ENCODE measurements at places on chromosomes 6 and 20.

DNA sequence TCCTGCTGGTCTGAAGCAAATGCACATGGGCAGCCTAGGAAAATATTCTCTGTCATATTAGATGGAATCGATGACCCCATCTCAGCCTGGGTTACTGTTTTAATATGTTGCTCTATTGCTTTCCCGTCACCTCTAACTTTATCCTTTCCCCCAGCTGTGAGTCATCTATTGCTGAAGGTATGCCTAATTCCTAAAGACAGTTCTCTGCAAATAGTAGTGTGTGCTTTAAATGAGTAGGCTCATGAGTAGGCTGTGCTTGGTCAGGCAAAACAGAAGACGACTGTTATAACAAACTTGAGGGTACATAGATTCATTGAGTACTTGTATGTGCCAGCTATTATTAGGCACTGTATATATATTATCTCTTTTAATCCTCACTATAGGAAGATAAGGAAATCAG, 47.2 kb downstream of the CTNNBL1 start:
- DNase-seq = no peak

- DNase-seq = no peak
These were observed 896 bp downstream of the RPP21 start for GRCh38 chr6:30345852-30346251.

- no peak for DNase-seq
These were observed 145.7 kb downstream of the KHDC1L start for GRCh38 chr6:73079611-73079955.

GRCh38 chr6:41406728-41407489, 71.5 kb downstream of the NCR2 start:
- DNase-seq = no peak

GRCh38 chr6:30985490-30985889, 2.0 kb downstream of the MUC21 start:
- DNase-seq = no peak

GRCh38 chr6:168025831-168026710, 28.6 kb downstream of the KIF25 start:
- DNase-seq = no peak

DNA sequence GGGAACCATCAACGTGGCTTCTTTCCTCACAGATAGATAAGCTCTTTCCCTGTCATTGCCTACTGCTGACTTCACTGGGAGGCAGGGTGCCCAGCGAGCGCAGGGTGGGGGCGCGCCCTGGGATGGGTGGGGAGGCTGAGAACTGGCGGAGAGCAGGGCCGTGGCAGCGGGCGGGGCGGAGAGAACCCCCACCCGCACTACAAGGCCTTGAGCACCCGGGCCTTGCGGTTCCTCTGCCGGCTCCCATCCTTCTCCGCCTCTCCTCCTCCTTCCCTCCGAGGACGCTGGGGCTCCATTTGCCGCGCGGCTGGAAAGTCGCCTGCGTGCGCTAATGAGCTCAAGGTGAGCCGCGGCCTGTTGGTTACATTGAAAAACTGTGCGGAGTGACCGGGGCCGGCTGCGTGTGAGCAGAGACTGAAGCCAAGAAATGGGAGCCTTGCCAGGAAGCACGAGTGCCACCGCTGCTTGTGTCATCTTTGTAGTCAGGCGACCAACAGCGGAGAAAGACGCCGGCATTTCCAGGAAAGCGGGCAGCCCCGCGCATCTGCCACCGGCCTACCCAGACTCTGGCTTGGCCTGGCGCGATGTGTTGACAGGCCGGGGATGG, 963.5 kb upstream of the SLC35B3 start:
- DNase-seq = no peak

DNA sequence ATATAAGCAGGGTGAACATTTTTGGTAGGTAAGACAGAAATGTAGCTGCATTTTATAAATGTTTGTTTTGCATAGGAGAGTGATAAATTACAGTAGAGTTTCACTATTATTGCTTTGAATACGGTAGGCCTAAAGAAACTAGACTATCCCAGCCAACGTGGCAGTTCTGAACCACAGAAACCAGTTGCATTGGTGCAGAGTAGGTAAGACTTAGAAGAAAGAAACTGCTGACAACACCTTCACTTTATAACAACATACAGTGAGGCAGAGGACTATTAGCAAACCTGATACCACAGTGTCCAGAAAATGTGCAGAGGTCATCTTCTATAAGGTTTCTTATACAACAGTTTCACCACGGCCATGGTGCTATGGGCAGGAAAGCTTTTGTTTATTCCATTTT, 566.1 kb downstream of the KIF16B start:
- no peak for DNase-seq

DNA sequence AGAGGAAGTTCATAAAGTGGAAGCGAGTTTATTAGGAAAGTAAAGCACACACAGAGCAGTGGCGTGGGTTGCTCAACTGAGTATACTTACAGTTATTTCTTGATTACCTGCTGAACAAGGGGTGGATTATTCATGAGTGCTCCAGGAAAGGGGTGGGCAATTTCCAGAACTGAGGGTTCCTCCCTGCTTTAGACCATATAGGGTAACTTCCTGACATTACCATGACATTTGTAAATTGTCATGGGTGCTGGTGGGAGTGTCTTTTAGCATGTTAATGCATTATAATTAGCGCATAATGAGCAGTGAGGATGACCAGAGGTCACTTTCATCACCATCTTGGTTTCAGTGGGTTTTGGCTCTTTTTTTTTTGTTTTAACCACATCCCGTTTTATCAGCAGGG, 29.8 kb downstream of the PDYN start:
- DNase-seq = no peak

DNA sequence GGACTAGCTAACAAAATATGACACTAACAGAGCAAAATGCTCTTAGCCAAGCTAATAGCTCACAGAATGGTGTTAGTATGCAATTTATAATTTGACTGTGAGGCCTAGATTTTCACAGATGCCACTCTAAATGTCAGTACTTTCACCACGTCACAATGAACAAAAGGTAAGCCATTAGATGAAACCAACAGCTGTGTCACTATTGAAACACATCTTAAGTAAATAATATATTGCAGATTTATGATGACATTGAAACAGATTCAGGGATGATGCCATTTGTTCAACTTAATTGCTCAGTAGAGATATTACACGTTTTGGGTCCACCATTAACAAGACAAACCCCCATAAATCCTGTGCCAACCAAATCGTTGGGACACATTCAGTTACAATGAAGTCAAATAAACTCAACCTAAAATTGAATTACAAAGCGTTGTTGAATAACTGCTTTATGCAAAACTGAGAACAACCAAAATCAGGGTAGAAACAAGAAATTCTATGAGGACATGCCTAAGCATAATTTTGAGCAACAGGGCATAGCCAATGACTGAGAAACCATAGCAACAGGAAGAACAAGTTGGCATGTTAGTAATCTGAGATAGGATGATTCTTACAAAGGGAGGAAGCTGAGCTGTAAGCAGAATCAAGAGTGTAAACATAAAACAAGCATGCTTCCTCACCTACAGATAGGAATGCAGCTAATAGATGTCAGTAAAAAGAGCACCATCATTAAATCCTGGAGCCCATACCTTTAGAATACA, 85.6 kb upstream of the KHDRBS2 start:
- DNase-seq = no peak

DNA sequence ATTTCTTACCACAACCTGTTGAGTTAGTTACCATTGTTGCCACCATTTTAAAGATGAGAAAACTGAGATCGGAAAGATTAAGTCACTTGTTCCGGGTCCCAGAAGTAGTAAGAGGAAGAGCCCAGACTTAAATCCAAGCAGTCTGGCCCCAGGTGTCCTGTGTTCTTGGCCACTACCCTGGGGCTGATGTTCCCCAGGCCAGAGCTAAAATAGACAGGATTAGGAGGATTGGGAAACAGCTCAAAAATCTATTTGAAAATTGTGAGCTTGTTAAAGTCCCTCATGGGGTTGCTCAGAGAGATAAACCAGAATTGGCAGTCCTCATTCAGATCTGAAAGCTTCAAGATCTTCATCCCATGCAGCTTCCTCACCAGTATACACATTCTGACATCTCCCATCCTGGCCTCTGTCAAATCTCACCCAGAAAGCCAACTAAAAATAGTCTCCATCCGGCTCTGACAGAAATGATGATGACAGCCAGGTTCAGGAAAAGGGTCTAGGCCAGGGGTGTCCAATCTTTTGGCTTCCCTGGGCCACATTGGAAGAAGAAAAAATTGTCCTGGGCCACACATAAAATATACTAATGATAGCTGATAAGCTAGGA, 62.0 kb downstream of the GFOD1 start:
- DNase-seq = no peak

DNA sequence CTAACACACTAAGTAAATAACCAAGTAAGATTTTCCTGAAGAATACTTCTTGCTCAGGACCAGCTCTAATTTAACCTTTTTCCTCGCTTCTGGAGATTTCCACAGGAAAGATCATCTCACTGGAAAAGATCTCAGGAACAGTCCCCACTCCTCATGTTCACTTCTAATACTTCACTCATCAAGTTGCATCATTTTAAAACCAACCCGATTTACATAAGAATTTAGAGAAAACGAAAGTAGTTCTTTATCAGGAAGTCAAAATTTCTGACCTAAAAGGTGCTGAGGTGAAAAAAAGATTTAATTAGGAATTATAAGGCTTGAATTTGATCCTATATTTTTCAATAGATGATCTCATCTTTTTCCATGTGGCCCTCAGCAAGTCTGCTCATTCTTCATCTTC, 46.6 kb upstream of the PKHD1 start:
- no peak for DNase-seq

DNA sequence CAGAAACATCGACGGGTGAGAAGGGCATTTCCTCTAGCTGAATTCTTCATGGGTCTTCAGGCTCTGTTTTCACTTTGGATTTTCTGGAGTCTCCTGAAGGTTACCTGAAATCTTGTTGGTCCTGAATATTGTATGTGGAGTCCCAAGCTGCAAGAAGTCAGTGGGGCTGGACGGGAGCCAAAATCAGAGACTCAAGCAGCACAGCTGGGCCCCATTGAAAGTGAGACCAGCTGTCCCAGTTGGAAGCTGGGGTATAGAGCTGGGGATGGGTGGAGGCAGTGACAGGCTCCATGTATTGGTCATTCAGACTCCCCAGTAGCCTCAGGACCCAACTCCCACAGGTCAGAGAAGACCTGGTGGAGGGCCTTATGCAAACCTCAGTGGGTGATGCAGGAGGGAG, 111.3 kb upstream of the MLN start:
- no peak for DNase-seq

DNA sequence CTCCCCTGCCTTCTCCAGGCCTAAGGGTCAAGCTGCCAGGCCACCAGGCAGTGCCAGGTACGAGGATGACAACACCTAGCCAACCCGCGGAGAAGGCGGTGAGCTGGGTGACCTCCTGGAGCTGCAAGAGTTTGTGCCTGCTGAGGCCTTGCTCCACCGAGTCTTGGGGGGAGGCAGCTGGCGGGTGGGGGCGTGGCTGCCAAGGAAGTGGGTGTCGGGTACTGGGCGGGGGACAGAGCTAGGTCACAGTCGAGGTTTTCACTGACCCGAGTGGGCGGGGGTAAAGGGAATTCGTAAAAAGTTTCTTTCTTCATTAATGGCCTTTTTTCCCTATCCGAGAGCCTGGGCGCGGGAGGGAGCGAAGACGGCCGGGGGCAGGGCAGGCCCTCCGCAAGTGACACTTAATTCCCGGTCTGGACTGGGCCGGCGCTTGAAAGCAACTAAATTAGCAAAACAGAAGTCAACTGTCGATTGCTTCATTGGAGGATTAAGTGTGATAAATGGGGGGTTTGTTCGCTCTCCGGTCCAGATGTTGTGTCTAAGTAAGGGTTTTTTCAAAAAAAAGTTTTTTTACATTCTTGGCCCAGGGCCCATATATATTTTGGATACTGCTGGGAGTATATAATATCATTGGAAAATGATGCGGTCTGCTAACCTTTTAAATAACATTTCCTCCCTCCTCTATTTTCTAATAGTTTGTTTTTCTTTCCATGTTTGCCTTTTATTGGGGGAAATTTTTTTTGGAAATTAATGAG, 43.1 kb upstream of the FOXP4 start:
- no peak for DNase-seq

DNA sequence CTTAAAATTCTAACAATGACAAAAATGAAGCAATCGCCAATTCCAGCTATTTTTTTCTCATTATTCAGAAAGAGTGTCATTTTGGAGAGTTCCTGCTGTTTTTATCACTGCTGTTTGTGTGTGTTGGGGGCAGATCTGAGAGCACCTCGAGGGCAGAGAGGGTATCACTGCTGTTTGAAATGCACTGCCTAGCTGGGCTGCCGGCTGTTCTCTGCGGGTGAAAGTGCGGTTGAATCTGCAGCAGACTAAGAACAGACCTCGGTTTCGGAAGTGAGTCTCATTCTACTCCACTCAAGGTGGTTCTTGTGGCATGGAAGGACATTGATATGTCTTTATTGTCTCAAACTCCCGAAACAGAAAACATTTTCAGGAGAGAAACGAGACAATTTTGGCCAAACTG, 18.3 kb downstream of the INSM1 start:
- DNase-seq = no peak

- DNase-seq = no peak
These were observed 713.7 kb upstream of the EPHA7 start for GRCh38 chr6:94133106-94133505.

DNA sequence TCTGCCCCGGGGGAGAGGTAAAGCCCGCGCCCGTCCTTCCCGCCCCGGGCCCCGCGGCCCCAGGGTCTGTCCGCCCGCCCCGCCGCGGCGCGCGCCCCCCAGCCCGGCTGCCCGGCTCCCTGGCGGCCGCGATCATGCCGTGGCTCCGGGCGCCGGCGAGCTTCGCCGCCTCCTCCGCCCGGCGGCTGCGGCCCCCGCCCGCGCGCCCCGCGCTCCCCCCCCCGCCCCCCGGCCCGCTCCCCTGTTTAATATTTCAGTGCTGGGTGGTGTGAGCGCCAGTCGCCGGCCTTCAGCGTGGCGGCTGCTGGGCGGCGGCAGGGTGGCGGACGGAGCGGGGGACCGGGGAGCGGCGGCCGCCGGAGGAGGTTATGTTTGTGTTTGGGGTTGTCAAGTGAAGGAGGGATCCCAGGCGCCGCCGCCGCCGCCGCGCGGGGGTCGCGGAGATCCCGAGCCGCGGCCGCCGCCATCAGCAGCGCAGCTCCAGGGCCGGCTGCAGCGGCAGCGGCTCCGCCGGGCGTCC, at the start of gene HIVEP1:
Gene HIVEP1 (plus strand): TSS at position 275 of the 520 bp plus-strand sequence. CDS start 3,317 bp downstream, outside the sequence.
- no peak for DNase-seq

GRCh38 chr6:36608788-36609563, 14.8 kb downstream of the SRSF3 start:
- no peak for DNase-seq

DNA sequence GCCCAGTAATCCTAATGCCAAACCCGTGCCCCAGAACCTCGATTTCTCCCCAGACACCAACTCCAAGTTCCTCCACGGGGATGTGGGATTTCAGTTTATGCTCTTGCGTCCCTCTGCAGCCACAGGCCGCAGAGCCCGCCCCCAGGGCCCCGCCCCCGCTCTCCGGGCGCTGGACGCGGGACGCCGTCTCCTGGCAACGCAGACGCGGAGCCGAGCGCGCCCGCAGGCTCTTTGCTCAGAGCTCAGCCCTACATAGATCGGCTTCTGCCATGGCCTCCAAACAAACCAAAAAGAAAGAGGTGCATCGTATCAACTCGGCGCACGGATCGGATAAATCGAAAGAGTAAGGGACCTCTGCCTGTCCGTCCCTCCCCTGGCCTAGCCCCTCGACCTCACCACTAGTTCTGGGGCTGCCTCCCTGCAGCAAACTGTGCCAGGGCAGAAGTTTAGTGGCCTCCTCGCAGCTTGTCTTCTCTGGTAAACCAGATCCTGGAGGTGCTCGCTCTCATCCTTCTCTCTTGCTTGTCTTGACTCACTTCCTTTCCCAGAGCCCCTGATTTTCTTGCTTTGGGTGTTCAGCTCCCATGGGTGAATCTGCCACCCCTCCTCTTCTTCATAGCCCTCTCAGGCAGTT, at the start of gene ADGB:
Gene ADGB (plus strand): TSS at position 201 of the 634 bp plus-strand sequence. CDS start 69 bp downstream, at position 270.
- peak; percentile 37 for DNase-seq

- no peak for DNase-seq
These were observed 401.7 kb downstream of the EPHA7 start for GRCh38 chr6:93017626-93018025.
